CD14-positive monocyte (primary cell): ENCODE measurements at places on chromosomes 3 and 15.

DNA sequence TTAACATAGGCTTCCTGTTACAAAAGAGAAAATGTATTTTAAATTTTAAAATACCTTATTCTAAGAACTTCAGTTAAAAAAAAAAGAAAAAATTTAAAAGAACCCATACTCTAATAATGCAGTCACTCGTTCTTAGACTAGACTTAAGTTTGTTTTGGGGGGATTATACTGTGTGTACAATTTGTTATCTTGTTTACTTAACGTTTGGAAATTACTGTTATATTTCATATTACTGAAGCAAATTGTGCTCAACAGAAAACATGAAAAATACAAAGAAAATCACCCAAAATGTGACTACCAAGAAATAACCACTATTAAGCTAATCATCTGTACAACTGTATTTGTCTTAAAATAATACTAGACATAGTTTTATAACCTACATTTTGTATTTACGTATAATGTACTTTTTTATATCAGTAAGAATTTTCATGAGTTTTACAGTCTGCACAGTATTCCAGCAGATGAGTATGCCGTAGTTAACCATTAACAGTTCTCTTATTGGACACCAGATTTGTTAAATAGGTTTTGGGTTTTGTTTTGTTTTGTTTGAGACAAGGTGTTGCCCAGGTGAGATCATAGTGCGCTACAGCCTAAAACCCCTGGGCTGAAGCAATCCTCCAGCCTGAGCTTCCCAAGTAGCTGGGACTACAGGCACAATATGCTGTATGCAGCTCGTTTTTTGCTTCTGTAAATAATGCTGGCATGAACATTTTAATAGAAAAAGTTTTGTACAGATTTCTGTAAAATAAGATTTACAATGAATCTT is 88.8 kb upstream of the CHD2 start:
- DNase-seq = no peak

DNA sequence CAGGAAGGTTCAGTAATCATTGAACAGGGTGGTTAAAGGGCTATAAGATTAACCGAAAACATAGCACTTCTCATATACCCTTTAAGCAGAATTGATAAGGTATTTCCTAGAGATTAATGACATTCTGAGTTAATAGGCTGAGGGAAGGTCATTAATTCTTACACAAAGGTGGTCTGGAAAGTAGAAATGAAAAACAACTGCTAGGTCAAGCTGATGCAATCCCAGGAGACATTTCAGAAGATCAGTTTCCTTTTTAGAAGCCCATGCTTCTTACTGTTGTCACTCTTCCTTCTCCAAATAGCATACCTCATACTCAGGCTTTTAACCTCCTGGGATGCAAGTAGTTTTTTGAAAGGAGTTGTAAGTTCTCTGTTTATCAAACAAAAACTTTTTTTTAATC is 8.8 kb downstream of the FILIP1L start:
- no peak for DNase-seq

- no peak for DNase-seq
Observed at GRCh38 chr3:24674261-24674660, 179.6 kb upstream of the THRB start.

DNA sequence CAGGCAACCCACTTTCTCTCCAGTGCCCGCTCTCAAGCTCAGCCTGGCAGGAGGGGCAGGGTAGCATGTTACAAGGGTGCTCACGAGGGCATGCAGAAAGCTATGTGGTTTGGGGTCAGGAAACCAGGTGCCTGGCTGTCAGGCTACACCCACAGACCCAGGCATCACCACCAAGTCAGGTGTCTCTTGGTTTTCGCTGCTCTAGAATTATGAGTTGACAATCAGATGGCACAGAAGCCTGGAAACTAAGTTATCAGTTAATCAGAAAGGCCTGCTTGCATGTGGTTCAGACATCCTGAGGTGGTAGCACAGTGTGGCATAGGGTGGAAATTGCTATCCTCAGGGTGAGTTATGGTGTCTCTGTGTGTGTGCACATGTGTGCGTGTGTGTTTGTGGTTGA is 16.2 kb upstream of the CCR9 start:
- DNase-seq = no peak

DNA sequence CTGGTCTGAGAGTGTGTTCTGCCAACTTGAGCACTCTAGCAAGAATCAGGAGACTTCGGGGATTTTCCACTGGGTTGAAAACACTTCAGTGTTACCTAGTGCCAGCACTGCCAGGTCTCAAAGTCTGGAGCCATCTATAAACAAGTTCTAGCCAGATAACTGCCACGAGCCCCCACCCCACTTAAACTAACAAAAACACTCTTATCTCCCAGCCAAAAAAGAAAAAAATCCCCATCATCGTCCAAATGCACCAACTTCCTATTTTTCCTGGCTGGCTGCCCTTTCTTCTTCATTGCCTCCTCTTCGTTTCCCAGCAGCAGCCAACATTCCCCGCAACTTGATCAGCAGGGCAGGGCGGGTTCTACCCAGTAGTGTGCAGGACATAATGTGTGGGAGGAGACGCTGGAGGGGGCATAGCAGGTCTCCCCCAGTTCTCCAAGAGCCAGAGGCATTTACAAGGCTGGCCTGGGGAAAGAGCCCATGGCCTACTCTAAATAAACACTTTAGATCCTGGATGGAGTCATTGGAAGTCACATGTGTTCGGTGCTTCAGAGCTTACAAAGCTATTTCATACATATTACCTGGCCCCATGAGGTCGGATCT is 29.5 kb downstream of the C2CD4B start:
- DNase-seq = no peak

- DNase-seq = no peak
Observed at GRCh38 chr15:25727867-25728600, 135.1 kb downstream of the ATP10A start.

DNA sequence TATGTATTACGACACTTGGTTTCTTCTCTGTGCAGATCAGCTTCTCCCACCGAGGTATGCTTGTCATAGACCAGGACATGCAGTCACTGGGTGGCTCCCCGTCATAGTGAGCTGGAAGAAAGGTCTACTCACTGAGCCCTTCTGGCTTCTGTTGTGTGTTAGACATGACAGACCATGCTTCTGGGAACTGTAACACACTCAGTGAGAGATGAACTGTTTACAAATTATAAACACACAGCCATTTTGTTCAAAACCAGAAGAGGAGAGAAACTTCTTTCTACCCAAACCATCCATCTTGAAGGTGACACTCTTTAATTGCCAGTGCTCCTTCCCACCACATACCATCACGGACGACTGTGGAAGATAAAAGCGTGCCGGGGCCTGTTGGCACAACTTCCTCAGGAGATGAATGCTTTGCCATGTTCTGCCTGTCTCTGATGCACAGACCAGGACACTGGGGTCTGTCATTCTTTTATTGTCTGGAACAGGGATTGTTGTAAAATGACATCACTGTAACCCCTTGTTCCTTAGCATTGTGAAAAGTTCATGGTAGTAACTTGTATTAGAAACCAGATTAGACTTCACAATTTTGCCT is 214.3 kb downstream of the MCTP2 start:
- DNase-seq = no peak

DNA sequence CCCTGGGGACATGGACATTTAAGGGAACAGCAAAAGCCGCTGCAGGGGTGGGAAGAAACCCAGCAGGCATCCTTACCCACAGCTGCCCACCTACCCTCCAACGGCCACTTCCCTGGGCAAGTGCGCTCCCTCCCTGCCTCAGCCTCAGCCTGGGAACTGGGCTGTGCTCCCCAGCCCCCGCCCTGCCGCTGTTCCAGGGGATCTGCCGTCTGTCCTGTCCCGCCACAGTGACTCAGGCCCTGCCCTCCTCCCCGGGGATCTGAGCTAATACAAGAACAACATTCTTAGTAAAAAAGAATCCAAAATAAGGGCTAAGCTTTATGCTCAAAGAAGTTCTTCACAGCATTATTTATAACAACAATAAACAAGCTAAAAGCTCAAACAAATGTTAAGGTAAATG is 7.4 kb upstream of the IQSEC1 start:
- no peak for DNase-seq
